ENCODE measurements at places on chromosomes 13 and 19. TPM values are rescaled to one million over a fixed set of nuclear protein-coding genes. Genes with fewer than 3 reads are reported as not detected.

Gene DAND5
- total RNA-seq = 1.8 TPM

Gene CD177
- total RNA-seq = not detected

Gene ZNF823
- 15.3 TPM for total RNA-seq

Gene PALM3
- total RNA-seq = 0.66 TPM

Gene ZNF546
- total RNA-seq = 6.0 TPM

Gene IGFL3
- total RNA-seq = not detected

Gene LILRA6
- 3.2 TPM for total RNA-seq

Gene WDR88
- total RNA-seq = not detected

Gene ZNF835
- total RNA-seq = 9.1 TPM

Gene RASL11A
- 123 TPM for total RNA-seq
